ENCODE measurements at places on chromosomes 6 and 20.

DNA sequence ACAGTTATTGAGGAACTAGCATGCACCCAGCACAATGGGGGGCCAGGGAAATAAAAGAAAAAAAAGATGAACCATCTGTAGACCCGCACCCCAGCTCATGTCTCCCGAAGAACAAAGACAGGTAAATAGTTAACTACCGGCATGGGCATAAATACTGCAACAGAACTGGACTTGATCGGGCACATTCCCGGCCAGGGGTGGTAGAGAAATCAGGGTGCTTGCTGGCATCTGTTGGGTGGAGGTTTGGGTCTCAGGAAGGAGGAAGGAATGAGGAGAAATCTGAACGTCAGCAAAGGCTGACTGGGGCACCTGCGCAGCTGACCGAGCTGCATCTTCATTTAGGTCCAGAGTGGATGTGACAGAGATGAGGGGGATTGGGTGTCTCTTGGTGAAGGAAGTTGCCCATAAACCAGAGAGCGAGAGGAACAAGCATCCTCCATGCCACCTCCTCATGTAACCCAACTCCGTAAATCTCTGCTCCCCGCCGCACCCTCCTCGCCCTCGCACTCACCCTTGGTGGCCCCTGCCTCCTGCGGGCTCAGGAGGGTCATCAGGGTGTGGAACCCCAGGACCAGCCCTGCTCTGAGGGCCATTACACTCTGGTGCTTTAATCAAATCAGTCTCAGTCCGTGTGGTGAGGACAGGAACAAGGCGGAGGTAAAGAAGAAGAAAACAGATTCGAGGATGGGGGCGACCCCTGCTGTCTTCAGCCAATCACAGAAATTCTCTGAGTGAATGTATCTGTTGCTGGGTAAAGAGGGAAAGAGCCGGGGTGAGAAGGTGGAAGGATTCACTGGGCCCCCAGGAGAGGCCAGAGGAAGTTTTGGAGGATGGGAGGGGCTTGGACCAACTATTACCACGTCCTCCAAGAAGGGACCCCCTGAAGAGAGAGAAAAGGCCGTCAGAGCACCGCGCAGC is at the start of gene HLA-DOA:
TSS of gene HLA-DOA (minus strand) at position 648 of the 918 bp plus-strand sequence.
- peak; percentile 46 for DNase-seq

DNA sequence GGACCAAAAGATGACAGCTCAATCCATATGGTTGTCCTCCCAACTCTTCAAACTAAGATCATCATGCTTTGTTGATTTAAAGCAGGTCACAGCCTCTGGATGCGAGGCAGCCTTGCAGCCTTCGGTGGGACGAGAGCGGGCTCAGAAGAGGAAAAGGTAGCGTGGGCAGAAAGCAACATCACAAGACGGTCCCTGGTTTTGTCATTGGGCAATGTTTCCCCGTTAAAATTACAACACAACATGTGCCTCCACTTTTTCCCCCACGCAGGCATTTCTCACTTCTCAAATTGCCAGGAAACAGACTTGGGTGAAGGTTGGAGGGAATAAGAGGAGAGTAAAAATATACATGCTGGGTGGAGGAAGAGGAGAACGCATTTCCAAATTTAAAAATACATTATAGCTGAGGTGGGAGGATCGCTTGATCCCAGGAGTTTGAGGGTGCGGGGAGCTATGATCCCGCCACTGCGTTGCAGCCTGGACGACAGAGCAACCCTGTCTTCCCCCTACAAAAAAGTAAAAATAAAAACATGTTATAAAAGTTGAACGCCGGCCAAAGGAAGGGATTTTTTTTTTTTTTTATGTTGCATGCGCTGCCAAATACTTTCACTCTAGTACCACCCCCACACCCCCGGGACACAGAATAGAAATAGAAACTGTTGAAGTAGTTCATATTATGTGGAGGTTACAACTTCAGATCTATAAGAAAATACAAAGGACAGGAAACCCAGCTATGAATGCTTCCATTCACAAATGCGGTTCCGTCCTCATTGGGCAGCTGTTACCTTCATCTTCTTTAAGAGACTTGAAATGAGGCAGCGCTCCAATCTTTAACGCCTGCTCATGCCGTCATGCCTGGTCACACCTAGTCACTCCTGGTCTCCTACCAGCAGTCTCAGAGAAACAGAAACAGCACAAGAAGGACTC is 13.9 kb upstream of the NAA20 start:
- DNase-seq: peak; percentile 32

GRCh38 chr6:98366371-98366770 is 468.0 kb upstream of the POU3F2 start:
- DNase-seq: no peak

DNA sequence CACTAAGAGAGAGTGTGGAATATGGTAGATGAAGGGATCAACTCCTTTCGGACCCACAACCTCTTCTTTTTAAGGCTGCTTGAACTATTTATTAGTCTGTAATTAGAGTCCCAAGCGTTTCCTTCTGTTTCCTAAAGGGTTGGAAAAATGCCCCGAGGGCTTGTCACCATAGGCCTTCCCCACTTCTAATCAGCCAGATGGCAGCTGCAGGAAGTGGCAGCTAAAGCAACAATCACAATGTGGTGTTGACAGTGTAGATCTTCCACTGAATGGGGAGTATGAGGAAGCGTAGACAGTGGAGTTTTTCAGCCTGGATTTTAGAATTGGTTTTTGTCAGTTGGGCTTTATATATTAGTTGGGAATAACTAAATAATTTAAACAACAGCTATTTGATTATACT is 40.6 kb downstream of the SLC35D3 start:
- no peak for DNase-seq

DNA sequence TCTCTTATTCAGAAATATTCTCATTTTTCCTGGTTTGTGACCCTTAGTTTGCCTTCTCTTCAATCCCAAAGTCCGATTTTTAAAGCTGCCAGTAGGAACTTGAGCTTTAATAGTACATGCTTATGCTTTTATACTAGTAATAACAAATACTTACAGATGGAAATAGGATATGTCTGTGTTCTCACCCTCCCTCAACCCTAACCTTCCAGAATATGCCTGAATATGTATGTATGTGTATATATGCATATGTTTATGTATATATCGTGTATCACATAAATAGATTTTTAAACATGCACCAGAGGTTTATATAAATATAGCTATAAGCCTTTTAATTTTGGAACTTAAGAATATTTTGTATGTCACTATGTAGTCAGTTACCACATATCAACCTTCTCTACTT is 38.8 kb downstream of the CDYL start:
- DNase-seq: no peak

GRCh38 chr6:156189195-156189594 is 588.0 kb upstream of the ARID1B start:
- DNase-seq: no peak

GRCh38 chr20:42846784-42847490 is 342.8 kb downstream of the PTPRT start:
- DNase-seq: no peak
